LNCaP clone FGC (cell line): ENCODE measurements at places on chromosomes 16 and 17.
A peak's percentile ranks its signal among the peaks of the same experiment; 100 is the strongest.

- no peak for DNase-seq
Observed at GRCh38 chr17:61218438-61218837, 181.2 kb upstream of the TBX2 start.

DNA sequence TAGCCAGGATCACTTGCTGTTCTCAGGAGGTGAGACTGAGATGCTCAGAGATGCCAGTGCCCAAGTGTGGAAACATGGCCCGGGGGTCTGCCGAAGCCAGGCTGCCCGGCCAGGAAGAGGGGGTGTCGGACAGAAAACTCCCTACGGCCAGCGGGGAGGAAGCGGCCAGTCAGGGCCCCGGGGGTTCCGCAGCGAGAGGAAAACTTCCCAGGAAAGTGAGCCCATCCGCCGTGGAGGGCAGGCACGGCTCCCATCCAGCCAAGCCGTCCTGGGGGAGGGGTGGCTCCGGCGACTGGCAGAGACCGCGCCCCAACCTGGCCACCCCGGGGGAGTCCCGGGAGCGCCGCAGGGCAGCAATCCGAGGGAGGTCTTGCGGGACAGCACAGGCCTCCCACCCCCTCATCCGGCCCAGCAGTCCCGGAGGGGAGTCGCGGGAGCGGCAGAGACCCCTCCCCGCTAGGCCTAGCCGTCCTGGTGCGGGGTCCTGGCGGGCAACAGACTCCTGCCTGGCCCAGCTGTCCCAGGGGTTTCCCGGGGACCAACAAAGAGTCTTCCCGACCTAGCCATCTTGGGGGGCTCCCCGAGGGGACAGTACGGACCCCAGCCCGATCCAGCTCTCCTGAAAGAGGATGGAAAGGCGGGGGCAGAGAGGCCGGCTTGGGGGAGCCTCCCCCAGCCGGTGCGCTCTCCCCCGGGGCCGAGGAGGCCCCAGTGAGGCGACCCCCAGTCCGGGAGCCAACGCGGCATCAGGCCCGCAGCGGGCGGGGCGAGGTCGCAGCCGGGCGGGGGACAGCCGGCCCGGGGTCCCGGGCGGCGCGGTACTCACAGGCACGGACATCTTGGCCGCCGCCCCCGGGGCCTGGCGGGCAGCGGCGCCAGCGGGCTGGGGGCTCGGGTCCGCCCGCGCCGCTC lies 13.8 kb upstream of the BCAR1 start:
- DNase-seq: no peak

DNA sequence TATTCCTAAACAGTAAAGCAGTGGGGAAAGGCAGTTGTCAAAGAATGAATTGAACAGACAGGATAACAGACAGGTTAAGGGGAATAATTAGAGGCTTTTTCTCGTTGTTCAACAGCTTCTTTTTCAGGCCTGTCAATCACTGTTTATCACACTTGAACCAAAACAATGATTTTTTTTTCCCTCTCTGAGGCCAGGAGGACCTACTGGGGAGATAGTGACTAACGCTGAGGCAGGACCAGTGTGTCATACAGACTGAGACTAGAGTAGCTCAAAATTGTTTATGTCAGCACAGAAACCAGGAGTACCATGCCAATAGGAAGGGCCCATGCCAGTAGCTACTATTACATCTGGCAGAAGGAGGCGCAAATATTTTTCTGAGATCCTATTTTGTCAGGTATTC lies 41.3 kb upstream of the NLK start:
- DNase-seq: no peak

GRCh38 chr16:89607937-89608740 lies 5.3 kb upstream of the DPEP1 start:
- no peak for DNase-seq

- no peak for DNase-seq
Observed at GRCh38 chr17:42456223-42457106, 2.2 kb upstream of the ATP6V0A1 start.

DNA sequence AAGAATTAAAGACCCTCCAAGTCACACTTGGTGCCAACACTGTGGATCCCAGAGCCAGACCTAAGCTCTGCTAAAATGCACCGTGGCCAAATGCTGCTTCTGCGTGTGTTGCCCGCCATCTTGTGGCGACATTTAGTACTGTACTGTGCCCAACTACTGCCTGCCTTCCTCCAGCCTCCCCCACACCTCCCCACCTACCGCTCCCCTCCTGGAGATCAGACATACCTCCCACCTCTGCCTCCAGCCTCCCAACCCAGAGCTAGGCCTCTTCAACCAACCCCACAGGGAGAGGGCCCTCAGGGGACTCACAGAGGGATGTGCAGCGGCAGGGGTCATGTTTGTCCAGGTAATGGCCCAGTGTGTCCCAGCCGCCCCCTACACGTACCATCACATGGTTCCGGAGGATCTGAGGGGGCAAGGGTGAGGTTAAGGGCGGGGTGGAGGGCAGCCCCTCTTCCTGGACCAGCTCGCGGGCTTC lies 5.5 kb downstream of the GAS2L2 start:
- DNase-seq: peak; percentile 42

DNA sequence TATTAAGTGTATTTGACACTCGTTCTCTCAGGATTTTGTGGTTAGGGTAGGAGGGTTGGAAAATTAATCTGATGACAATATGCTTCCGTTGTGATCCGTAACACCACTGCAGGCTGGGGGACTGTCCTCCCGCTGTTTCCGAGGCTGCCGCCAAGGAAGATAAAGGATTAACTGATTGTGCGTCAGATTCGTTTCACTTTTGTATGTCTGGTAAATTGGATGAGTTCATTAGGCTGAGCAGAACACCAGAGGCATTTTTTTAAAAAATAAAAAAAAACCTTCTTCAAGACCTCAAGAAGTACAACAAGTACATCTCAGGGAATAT lies 486.7 kb upstream of the SALL1 start:
- no peak for DNase-seq
